ENCODE measurements at places on chromosomes 7 and 10. TPM values are rescaled to one million over a fixed set of nuclear protein-coding genes. Genes with fewer than 3 reads are reported as not detected.

- DNase-seq: no peak
These were observed 80.4 kb downstream of the CNNM2 start for GRCh38 chr10:102998399-102998907.

PTN gene
- not detected for polyA plus RNA-seq

- no peak for DNase-seq
These were observed 439.5 kb upstream of the NRP1 start for GRCh38 chr10:33773886-33774480.

GRCh38 chr10:131107970-131108369, 203.6 kb downstream of the TCERG1L start:
- no peak for DNase-seq

DNA sequence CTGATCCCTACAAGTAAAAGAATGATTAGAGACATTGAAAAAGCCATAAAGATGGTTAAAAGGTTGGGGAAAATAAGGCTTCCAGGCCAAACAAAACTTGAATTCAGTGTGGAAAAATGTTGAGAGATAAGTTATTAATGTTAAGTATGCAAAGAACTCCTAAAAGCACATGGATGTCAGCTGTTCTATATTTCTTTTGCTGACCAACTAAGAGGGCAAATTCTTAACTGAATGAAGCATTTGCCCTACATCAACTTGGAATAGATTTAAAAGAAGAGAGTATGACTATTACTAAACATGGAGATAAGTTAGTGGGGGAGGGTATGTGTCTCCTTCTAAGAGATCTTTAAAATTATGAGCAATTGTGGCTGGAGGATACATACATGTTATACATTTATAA, 124.8 kb downstream of the KIAA1217 start:
- no peak for DNase-seq

NKX6-2 gene
- polyA plus RNA-seq: not detected

DNA sequence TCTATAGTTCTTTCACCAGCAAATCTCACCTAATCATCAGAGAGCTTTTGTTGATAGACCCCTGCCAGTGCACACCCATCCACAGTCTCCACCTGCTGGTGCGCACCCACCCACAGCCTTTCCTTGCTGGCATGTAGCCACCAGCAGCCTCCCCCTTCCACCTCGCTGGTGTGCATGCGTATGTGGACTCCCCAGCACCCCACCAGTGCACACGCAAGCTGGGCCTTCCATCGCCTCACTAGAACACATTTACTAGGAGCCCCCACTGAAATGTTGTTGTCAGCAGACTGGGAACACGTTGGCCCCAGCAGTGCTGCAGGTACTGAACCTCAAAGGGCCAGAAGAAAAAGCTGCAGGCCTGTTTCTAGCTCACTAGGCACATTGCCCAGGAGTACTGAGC, 104.9 kb upstream of the ZWINT start:
- DNase-seq: no peak

FOXP2 gene
- 0.85 TPM for polyA plus RNA-seq

- no peak for DNase-seq
These were observed 32.6 kb downstream of the CFAP43 start for GRCh38 chr10:104199567-104199966.

GRCh38 chr7:27198871-27199801, 755 bp downstream of the HOXA13 start:
- DNase-seq: no peak

GJC3 gene
- not detected for polyA plus RNA-seq

MYH16 gene
- 2.2 TPM for polyA plus RNA-seq

- no peak for DNase-seq
These were observed 339.4 kb downstream of the FRMD4A start for GRCh38 chr10:13991353-13991752.

CHST15 gene
- polyA plus RNA-seq: 21.4 TPM

SEMA3E gene
- 0.91 TPM for polyA plus RNA-seq

- no peak for DNase-seq
These were observed at the start of gene ZNF804B for GRCh38 chr7:88759230-88760135. TSS of gene ZNF804B (plus strand) at chr7:88759700. CDS start at chr7:88759977, 277 bp downstream.

GRCh38 chr7:117017017-117017451, 63.7 kb downstream of the ST7 start:
- no peak for DNase-seq

C10orf105 gene
- not detected for polyA plus RNA-seq

CD36 gene
- polyA plus RNA-seq: 0.59 TPM

CPA5 gene
- polyA plus RNA-seq: 0.24 TPM

GRCh38 chr10:49080071-49080470, 35.3 kb downstream of the VSTM4 start:
- no peak for DNase-seq

ICA1 gene
- polyA plus RNA-seq: 1.9 TPM

RSBN1L gene
- polyA plus RNA-seq: 9.6 TPM

DNA sequence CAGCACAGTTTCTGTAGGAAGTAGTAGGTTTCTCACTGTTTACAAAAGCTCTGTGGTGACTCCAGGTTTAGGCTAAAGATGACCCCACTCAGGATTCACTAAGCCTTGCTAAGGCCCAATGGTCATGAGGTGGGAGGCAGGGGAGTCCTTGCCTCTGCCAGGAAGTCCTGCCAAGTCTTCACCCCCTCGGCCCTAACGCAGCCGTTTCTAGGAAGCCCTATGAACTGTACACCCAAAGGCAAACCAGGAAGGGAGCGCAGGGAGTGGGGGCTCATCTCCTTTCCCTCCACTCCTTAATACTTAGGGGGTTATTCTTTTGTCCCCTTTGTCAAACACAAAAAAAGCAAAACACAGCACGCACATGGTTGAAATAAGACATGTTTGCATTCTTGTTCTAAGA, 64.6 kb downstream of the CTBP2 start:
- DNase-seq: no peak

GRCh38 chr10:75220274-75220673, 9.7 kb downstream of the VDAC2 start:
- DNase-seq: no peak

TMEM184A gene
- polyA plus RNA-seq: 15.6 TPM

NPY gene
- not detected for polyA plus RNA-seq

GIMAP5 gene
- not detected for polyA plus RNA-seq

ASAH2B gene
- 9.1 TPM for polyA plus RNA-seq

C10orf71 gene
- not detected for polyA plus RNA-seq

SEM1 gene
- polyA plus RNA-seq: 79.2 TPM

GRCh38 chr7:83541187-83541960, 107.6 kb downstream of the SEMA3E start:
- no peak for DNase-seq

GRCh38 chr7:105250706-105251105, 138.0 kb downstream of the SRPK2 start:
- no peak for DNase-seq

GIMAP8 gene
- polyA plus RNA-seq: 0.26 TPM

DNA sequence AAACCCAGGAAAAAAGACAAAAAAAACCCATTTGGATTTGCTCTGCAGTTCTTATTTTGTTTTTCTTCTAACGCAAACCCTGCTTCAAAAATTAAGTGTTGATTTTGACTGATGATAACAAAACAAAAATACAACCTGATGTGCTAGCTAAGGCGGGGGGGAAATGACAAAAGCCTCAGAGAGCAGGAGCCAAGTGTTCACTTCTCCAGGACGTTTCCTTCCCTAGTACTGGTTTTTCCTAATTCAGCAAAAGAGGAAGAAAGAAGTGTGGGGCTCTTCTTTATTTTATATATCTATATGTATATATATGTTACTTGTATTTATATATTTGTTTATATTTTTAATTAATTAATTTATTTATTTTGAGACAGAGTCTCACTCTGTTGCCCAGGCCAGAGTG, 28.0 kb downstream of the SNX10 start:
- DNase-seq: no peak

DNA sequence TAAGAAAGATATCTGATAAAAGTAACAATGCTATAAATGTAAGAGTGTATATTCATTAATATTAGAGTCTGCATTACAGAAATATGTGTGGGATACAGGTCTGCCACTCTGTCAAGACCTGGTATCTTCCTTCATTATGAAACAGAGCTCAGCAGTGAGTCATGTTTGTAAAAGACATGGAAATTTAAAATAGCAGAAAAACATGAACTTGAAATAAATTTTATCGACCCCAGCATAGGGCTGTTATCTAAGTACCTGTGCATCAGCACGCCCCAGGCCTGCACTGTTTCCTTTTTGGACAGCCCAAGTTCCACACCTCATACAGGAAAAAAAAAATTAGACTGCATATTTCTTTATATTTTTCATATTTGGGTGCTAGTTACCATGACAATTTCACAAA, 58.0 kb upstream of the ZPBP start:
- no peak for DNase-seq

- DNase-seq: no peak
These were observed 396.2 kb downstream of the LRMDA start for GRCh38 chr10:75827587-75828021.
